Naive thymus-derived CD4-positive, alpha-beta T cell (primary cell): ENCODE measurements at places on chromosomes 1 and 21.

DNA sequence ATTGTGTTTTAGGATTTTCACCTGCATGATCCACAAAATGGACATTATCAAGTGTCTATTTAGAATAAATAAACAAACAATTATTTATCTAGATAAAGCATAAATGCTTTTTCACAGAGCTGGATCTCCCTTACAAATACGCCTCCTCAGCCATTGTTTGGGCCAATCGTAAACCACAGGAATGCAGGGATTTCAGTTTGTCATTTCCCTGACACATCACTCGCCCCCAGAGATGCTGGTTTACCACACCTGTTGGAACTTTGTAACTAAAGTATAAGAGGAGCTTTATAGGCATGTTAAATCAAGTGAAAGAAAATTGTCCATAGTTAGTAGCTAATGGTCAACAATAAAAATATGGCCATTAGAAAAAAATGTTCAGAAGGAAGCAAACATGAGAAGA lies 40.3 kb downstream of the GPR88 start:
- DNase-seq = no peak

DNA sequence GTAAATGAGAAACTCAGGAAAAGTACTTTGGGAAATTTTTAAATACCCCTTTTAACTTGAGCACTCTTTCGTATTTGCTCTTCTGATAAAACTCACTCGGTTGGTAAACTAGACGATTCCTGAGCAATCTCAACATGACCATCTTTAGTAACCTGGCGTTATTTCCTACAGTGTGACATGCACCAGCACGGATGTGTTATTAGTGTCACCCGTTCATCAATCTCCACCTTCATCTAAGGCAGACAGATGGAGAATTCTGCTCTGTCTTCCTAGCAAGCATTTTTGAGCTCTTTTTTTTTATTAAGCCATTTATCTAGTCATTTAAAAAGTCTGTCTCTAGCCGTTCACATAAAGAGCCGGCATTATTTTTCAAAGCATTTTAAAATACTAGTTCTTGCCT lies 155.2 kb downstream of the DISP1 start:
- no peak for DNase-seq

DNA sequence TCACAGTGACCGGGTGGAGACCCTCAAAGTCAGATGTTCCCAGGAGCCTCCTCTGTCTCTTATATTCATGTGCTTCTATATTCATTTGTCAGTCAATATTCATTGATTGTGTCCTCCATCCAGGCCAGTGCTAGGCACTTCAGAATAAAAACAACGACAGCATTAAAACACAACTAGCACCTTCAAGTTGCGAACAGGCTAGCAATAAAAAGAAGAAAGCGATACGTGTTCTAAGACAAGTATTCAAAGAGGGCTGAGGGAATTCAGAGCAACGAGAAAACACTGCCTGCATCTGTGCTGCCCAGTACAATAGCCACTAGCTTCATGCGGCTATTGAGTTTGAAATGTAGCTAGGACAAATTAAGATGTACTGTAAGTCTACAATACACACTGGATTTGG lies 138.0 kb downstream of the PLXNA2 start:
- DNase-seq = no peak

DNA sequence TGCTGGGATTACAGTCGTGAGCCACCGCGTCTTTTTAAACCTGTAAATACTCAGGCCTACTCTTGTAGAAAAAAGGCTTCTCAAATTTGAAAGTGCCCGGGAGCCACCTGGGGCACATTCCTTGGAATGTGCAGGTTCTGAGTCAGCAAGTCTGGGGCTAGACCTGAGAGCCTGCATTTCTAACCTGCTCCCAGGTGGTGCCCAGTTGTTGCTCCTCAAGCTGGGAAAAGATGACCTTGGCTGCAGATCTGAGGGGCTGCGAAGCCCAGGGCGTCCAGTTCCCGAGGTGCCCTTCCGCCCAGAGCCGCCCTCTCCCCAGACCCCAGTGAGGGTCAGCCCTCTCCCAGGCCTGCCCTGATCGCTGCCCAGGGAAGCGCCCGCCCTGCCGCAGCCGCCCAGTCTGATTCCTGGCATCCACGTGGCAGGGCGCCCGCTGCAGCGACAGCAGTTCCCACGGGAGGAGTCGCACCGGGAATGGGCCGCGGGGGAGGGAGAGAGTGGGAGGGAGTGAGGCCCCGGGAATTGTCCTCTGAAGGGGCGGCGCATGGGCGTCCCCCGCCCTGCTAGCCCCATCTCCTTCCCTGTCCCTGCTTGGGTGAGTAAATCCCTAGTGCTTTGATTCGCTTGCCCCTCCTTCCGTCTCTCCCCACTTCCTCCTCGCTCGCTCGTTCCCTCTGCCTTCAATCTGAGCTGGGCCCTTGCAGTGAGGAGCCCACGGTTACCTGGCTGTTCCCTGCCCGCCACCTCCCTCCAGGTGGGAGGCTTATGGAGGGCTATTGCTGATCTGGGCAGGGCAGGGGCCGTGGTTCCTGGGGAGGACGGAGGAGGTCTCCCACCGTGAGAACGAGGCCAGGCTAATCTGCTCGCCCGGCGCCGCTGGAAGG lies 18.8 kb upstream of the TENT5B start:
- DNase-seq = no peak
